ENCODE measurements at places on chromosomes 7 and 10. TPM values are rescaled to one million over a fixed set of nuclear protein-coding genes. Genes with fewer than 3 reads are reported as not detected.

The TLX1 gene
- total RNA-seq = not detected

The SLIT1 gene
- total RNA-seq = 0.04 TPM

The TRIL gene
- 9.5 TPM for total RNA-seq

The NPFFR1 gene
- total RNA-seq = not detected

The CALML5 gene
- total RNA-seq = not detected

The AKR1C8 gene
- total RNA-seq = 0.23 TPM

The NUTM2A gene
- 0.30 TPM for total RNA-seq

The PODXL gene
- 78.1 TPM for total RNA-seq

The TTYH3 gene
- 58.8 TPM for total RNA-seq

The SFTPA1 gene
- not detected for total RNA-seq

DNA sequence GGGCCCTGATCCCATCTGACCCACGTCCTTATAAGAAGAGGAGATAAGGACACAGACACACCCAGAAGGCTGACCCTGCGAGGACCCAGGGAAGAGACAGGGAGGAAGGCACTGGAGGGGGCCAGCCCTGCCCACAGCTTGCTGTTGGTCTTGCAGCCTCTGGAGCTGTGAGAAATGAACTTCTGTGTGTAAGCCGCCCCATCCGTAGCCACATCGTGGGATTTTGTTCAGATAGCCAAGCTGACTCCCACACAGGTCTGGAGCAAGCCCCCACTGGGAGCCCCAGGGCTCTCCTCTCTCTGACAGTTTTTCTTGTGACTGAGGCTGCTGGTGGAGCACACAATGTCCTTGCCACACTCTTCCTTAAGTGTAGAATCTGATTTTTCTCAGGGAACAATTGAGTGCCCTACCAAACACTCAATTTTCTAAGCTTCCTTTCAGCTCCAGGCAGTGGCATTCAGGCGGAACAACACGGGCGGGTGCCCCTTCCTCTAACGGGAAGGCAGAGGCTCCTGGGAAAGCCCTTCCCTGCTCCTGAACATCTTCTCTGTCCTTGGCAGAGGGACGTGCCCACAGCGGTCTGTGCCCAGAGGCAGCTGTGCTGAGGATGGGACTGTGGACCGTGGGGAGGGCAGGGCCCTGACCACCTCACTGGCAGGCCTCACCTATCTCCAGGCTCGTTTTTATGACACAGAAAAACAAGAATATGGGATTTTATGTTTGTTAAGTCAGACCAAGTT is 160.6 kb upstream of the SHH start:
- H3K4me1 ChIP-seq = no peaks in the 10 kb centered on the region
- no peak for DNase-seq
- H3K36me3 ChIP-seq = no peaks in the 10 kb centered on the region

DNA sequence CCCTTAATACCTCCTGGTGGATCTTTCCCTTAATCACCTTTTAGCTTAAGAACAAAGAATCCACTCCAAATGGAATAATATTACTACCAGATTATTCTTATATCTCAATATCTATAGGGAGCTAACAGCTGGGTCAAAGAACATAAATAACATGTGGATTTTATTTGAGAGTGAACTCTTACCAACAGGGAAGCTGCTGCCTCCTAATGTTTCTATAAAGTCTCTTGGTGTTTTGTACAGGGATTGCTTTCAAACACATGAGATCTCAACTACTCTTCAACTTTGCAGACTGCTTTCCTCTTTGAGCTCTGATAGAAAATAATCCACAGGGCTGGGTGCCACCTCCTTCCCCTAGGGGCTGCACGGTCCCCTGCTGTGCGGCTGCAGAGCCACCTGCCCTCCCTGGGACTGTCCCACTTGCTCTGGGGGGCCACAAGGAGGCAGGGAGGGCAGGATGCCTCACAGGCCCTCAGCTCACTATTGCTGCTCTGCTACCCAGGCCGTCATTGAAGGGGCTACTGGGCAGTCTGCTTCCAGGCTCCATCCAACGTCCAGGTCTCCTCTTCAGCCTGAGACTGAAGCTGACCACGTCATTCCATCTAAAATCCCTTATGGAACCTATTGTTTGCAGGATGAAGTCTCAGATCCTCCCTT is 191.2 kb downstream of the CXCL12 start:
- no peak for DNase-seq
- 0 out of 2 replicates have a peak, but pooled peaks cover 3% of the 10 kb centered on the region for H3K4me1 ChIP-seq
- no peak overlapping the region for H3K27ac ChIP-seq
- H3K36me3 ChIP-seq = no peaks in the 10 kb centered on the region
- H3K4me3 ChIP-seq = no peak overlapping the region

- DNase-seq = no peak
- no peaks in the 10 kb centered on the region for H3K36me3 ChIP-seq
- no peaks in the 10 kb centered on the region for H3K4me1 ChIP-seq
- no peak overlapping the region for H3K27ac ChIP-seq
- no peaks in the 10 kb centered on the region for H3K27me3 ChIP-seq
Measured at GRCh38 chr7:90473814-90474213, 4.4 kb downstream of the PTTG1IP2 start.

DNA sequence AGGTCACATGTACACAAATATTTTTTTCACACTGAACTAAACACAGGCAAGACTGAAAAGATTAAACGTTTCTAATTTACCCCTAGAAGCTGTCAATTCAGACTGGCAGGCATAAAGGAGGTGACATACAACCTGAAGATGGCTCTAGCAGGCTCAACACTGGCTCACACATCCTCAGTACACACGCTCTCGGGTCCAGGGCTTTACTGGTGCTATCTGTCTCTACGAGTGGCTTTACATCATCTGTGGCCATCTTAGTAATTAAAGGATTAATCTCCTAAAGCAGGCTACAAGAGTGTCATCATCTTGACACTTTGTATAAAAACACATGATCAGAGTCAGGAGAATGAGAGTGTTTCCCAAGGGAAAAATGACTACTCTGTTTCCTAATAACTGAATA is 57.3 kb downstream of the COPG2 start:
- no peaks in the 10 kb centered on the region for H3K27me3 ChIP-seq
- peaks cover 62% of the 10 kb centered on the region for H3K36me3 ChIP-seq
- no peak overlapping the region for H3K27ac ChIP-seq
- no peak overlapping the region for H3K4me3 ChIP-seq
- no peaks in the 10 kb centered on the region for H3K4me1 ChIP-seq

GRCh38 chr7:90749774-90750173 is 153.7 kb downstream of the CDK14 start:
- H3K4me1 ChIP-seq = no peaks in the 10 kb centered on the region
- no peak for DNase-seq
- H3K27me3 ChIP-seq = no peaks in the 10 kb centered on the region
- H3K36me3 ChIP-seq = peaks cover 41% of the 10 kb centered on the region
- H3K27ac ChIP-seq = no peak overlapping the region

DNA sequence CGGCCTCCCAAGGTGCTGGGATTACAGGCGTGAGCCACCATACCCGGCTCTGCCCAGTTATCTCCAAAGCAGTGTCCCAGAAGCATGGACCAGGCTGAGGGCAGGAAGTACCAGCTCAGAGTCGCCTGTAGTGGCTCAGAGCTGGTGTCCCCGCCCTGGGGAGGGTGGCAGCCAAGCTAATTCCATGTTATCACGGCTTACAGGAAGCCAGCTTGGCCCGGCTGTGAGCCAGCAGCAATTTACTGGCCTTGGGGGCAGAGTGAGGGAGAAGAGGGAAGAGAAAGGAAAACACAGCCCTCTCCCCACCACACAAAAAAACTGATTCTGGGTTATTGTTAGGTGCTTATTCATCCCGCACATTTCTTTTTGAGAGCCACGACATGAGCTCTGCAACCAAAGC is 88.1 kb downstream of the HIP1 start:
- no peak overlapping the region for H3K27ac ChIP-seq
- no peak overlapping the region for H3K4me3 ChIP-seq
- H3K27me3 ChIP-seq = no peaks in the 10 kb centered on the region

GRCh38 chr7:50022991-50023390 is 70.1 kb downstream of the ZPBP start:
- H3K27ac ChIP-seq = no peak overlapping the region
- no peak for DNase-seq
- H3K4me1 ChIP-seq = no peaks in the 10 kb centered on the region
- no peak overlapping the region for H3K4me3 ChIP-seq
- no peaks in the 10 kb centered on the region for H3K36me3 ChIP-seq

DNA sequence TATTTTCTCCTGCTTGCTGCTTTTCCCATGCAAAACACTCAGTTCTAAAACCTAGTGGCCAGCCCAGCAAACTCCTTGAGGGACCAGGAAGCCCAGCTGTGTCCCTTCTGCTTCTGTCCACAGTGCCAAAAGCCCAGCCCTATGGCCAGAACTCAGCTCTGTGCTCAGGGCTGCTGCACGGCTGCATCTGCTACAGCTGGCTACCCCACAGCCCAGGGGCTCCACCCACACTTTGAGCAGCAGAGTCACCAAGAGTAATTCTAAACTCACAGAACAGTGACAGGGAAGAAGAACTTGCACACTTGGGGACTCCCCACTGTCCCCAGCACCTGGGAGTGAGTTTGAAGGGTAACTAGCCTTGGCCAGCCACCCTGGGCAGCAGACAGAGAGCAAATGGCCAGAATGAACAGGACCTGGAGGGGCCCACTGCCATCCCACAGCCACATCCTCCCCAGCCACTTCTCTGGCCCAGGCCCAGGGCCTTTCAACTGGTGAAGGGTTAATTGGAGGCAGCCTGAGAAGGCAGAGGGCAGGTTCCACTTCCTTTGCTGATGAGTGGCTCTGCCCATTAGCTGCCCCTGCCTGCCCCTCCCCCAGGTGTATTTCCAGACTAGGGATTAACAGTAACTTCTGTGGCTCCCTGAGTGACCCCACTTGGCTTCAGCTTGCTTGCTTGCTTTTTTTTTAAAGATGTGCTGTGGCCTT is 28.1 kb upstream of the TRIM8 start:
- DNase-seq = no peak
- H3K27me3 ChIP-seq = no peaks in the 10 kb centered on the region
- peaks cover 2% of the 10 kb centered on the region for H3K36me3 ChIP-seq
- H3K4me3 ChIP-seq = no peak overlapping the region
- no peak overlapping the region for H3K27ac ChIP-seq

- peaks cover 38% of the 10 kb centered on the region for H3K36me3 ChIP-seq
- DNase-seq = no peak
- H3K4me1 ChIP-seq = no peaks in the 10 kb centered on the region
- H3K4me3 ChIP-seq = no peak overlapping the region
- H3K27ac ChIP-seq = no peak overlapping the region
- no peaks in the 10 kb centered on the region for H3K27me3 ChIP-seq
Measured at GRCh38 chr10:94591461-94592205, 46.0 kb downstream of the HELLS start.

DNA sequence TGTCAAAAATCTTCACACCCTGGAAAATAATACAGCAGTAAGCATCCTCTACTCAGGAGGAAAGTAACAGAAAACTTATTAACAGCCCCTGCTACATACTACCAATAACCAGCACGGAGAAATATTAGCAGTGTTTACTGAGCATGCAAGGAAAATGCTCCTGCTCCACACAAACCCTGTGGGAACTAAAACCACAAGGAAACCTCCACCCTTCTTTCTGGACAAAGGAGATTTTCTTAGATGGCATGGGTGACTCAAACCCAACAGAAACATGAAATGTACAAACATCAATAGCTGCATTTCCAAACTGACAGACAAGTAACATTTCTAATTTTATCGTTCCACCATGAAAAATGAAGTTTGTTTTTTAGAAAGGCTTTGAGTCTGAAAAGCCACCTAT is 113.4 kb downstream of the VPS41 start:
- H3K4me1 ChIP-seq = no peaks in the 10 kb centered on the region
- no peak overlapping the region for H3K27ac ChIP-seq
- H3K27me3 ChIP-seq = no peaks in the 10 kb centered on the region
- no peak for DNase-seq

DNA sequence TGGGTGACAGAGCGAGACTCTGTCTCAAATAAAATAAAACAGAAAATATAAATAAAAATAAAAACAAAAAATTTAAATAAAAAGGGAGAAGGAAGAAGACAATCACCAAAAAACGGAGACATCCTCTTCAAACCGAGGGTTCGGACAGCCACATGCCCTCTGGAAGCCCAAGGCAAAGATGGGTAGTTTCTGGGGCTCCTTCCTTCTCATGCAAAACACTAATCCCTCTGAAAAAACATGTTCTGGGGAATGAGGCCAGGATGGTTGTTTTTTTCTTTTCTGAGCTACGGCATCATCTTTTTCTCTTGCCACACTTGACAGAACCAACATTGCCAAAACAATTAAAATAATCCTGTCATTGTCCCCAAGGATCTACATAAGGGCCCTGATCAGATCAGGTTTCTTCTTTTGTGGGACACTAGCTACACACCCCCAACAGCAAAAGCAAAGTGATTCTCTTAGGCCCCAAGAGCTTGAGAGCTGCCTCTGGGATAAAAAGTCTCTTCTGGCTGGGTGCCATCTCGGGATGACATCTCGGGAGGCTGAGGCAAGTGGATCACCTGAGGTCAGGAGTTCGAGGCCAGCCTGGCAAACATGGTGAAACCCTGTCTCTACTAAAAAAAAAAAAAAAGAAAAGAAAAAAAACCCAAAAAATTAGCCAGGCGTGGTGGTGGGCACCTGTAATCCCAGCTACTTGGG is 14.2 kb upstream of the POR start:
- H3K4me1 ChIP-seq = peaks cover 9% of the 10 kb centered on the region
- H3K4me3 ChIP-seq = no peak overlapping the region
- H3K27ac ChIP-seq = no peak overlapping the region

DNA sequence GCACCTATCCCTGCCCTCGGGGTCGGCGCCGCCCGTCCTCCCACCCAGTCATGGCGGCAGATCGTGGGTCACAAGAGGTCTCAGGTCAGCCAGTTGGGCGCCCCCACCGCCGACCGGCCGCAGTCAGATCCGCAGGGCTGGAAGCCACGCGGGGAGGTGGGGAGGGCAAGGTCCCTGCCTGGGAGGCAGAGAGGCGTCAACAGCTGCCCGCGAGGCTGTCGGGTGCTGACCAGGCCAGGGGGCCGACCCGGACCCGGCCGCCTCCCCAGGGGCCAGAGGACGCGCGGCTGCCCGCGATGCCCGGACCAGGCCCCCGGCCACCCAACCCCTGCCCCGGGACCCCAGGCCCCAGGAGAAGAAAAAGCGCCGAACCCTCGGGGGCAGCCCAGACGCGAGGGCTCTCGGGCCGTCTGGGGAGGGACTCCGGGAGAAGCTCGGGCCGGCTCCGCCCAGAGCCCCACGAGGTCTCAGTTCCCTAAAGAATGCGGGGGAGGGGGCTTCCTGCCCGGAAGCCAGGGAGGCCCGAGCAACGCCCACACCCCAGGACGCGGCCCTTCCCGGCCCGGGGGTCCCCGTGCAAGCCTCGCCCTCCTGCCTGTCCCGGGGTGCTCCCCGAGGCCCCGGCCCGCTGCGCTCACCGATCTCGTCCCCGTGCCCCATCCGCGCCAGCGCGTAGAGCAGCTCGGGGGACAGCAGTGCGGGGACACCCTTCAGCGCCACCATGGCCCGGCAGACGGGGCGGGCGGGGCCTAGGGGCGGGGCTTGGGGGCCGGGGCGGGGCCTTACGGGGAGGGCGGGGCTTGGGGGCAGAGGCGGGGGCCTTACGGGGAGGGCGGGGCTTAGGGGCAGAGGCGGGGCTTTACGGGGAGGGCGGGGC is at the start of gene FUOM:
TSS of gene FUOM (minus strand) at position 735 of the 877 bp plus-strand sequence. CDS start at position 723, 12 bp downstream.
- no peak within 1 kb of the TSS for H3K4me3 ChIP-seq
- no peaks in the 10 kb centered on the region for H3K4me1 ChIP-seq
- no peak within 1 kb of the TSS for H3K27ac ChIP-seq
- H3K27me3 ChIP-seq = no peaks in the 10 kb centered on the region
